ENCODE measurements at places on chromosomes 3 and 15. TPM values are rescaled to one million over a fixed set of nuclear protein-coding genes. Genes with fewer than 3 reads are reported as not detected.

The IMPG2 gene
- total RNA-seq = not detected

The PIK3R4 gene
- 28.7 TPM for total RNA-seq

The FGF12 gene
- total RNA-seq = not detected

The RLBP1 gene
- 0.18 TPM for total RNA-seq

The EDEM1 gene
- total RNA-seq = 35.8 TPM

- no peak for DNase-seq
These were observed 229.0 kb upstream of the HES1 start for GRCh38 chr3:193906849-193907410.

DNA sequence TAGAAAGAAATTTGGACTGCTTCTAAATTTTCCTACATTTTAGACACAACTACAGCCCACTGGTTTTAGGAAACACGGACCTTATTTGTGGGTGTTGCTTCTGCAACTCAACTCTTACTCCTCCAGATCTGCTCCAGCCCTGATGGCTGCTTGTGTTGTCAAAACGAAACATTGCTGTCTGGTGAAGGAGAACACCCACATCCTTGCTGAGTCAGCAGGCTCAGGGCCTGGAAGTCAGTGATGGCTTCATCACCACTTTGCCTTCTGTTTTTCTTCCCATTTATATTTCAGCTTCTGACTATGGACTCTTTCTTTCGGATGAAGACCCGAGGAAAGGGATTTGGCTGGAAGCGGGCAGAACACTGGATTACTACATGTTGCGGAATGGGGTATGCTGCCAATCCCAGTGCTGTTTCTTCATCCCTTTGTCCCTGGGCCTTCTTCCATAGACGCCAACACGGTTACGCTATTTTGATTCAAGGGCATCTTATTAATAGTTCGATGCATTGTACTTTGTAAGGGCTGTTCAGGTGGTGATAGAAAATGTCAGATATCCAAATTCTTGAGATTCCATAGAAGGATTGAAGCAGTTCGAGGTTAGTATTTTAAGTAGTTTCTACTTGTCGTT is 392.6 kb upstream of the TPM1 start:
- no peak for DNase-seq

- peak; percentile 34 for DNase-seq
These were observed 87.5 kb downstream of the RORA start for GRCh38 chr15:61141497-61142125.

GRCh38 chr3:128338536-128339330 is 128.0 kb downstream of the DNAJB8 start:
- peak; percentile 41 for DNase-seq

GRCh38 chr3:89867286-89867685 is 759.9 kb downstream of the EPHA3 start:
- no peak for DNase-seq

GRCh38 chr15:59165726-59166125 is 40.9 kb upstream of the LDHAL6B start:
- DNase-seq = peak; percentile 31

GRCh38 chr3:177446165-177446601 is 248.9 kb upstream of the TBL1XR1 start:
- no peak for DNase-seq

- DNase-seq = no peak
These were observed 11.2 kb downstream of the ESYT3 start for GRCh38 chr3:138445654-138446053.

- no peak for DNase-seq
These were observed 406 bp upstream of the GABRB3 start for GRCh38 chr15:26773067-26773877.

GRCh38 chr15:57902155-57902554 is 163.4 kb downstream of the ALDH1A2 start:
- no peak for DNase-seq

DNA sequence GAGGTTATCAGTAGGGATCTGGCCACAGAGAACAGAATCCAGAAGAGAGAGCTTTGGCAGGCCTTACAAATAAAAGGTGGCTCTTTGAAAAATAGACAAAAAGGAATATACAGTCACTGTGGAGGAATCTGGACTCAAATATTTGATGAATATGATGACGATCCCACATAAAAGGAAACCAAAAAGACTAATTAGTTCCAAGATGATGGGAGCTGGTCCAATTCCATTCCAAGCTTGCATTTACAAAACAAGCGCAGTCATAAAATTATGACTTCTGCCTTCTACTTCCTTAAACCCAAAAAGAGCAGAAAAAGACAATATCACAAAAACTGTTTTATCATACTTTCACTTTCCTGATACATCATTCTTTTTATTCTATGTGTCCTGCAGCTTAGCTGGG is 285.8 kb downstream of the DIPK2A start:
- DNase-seq = no peak

DNA sequence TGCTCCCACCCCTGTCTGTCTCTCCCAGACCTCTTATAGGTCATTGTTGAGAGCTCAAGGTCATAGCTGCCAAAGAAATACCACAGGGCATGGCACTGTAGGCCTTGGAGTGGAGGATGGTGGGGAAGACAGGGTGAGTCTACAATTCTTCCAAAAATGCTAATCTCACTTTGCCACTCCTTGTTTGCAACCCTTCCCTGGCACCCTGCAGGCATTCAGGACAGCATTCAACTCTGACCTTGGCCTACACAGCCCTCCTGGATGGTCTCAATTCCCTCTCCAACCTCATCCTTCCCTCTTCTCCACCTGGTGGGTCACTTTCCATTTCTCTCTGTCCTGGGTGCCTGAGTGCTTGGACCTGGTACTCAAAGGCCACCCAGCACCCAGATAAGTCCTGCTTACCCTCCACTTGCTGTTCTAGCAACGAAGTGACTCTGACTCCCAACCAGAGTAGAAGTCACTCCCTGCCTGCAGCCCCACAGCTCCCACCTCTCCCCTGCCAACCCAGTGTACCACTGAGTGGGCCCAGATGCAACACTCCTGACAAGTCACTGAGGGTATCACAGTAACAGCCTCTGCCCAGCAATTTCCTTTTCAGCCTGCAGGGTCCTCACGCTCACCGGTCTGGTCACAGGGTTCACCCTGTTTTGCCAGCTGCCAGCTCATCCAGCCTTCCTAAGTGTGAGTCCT is 36.6 kb downstream of the AMOTL2 start:
- DNase-seq = no peak

DNA sequence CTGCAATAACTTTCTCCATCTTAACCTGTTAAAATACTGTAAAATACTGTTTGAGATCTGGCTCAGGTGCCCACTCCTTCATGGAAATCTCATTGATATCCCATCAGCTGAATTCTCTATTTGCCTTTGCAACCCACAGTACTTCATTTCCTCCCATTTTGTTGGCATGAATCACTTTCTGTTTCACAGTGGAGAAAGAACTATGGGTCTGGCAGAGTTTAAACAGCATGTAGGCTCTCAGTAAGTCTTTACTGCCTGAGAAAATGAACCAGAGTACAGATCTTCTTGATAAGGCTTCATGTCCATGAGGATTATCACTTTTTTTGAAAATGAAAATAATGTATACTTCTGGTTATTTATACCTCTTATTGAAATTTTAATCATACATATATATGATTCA is 245.9 kb downstream of the NAALADL2 start:
- DNase-seq = no peak
